ENCODE measurements at places on chromosomes 16 and 17.

GRCh38 chr17:37518826-37519225, 29.1 kb downstream of the DUSP14 start:
- DNase-seq: no peak

GRCh38 chr16:8323153-8323552, 267.2 kb downstream of the TMEM114 start:
- DNase-seq: no peak

GRCh38 chr17:9279893-9280292, 258.6 kb downstream of the NTN1 start:
- DNase-seq: no peak

- no peak for DNase-seq
Observed at GRCh38 chr16:4800290-4801041, 2.0 kb downstream of the ROGDI start.

DNA sequence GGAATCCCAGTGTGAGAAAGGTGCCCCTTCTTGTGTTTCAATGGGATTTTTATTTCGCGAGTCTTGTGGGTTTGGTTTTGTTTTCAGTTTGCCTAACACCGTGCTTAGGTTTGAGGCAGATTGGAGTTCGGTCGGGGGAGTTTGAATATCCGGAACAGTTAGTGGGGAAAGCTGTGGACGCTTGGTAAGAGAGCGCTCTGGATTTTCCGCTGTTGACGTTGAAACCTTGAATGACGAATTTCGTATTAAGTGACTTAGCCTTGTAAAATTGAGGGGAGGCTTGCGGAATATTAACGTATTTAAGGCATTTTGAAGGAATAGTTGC, 567 bp downstream of the UBB start:
- DNase-seq: no peak

DNA sequence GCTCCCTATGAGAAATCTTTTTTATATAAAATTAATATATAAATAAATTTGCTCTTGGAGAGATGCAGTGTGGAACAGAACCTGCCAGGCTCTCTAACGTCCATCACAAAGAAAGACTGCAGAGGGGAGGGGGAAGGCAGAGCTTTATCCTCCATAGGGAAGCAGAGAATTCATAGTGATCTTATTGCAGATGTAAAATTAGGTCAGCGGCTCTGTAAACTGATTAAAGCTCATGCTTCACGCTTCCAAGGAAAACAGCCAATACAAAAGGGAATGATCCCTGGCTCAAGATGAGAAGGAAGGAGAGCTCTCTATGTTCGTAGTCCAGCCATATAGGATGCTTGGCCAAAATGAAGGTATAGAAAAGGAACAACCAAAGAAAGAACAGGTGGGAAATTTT, 532.3 kb upstream of the PSMD7 start:
- no peak for DNase-seq
